ENCODE measurements at places on chromosomes 3 and 15.

DNA sequence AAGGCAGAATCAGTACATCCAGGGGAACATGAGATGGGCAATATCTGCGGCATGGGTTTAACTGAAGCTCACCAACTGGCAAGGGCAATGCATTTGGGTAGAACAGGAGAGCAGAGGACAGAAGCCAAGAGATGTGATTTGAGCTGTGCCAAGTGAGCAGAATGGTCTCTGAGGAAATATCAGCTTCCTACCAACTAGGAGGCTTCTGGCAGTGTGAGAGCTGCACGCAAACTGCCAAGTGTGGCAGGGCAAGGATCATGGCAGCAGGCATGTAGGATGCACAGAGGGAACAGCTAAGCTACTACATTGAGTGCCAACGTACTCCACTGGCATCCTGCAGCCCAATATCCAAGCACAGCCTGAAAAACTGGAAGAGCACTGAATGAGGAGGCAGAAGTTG, 1036.5 kb downstream of the TUSC7 start:
- no peak for DNase-seq

DNA sequence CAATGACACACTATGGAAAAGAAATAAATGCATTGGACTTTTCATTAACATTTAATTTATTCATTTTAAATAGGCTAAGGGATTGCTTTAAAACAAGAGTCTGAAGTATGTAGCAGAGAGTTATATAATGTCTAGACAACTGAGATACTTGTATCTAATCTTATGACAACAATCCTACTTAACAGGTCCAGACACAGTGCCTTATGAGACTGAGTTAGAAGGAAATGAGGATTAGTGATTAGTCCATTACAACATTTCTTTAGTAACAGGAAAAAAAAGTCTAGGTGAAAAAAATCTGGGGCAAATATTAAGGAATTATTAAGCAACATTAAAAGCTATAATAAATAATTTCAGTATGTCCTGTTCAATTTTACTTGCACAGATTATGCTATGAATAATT, 140.6 kb downstream of the MEIS2 start:
- DNase-seq, result no peak

DNA sequence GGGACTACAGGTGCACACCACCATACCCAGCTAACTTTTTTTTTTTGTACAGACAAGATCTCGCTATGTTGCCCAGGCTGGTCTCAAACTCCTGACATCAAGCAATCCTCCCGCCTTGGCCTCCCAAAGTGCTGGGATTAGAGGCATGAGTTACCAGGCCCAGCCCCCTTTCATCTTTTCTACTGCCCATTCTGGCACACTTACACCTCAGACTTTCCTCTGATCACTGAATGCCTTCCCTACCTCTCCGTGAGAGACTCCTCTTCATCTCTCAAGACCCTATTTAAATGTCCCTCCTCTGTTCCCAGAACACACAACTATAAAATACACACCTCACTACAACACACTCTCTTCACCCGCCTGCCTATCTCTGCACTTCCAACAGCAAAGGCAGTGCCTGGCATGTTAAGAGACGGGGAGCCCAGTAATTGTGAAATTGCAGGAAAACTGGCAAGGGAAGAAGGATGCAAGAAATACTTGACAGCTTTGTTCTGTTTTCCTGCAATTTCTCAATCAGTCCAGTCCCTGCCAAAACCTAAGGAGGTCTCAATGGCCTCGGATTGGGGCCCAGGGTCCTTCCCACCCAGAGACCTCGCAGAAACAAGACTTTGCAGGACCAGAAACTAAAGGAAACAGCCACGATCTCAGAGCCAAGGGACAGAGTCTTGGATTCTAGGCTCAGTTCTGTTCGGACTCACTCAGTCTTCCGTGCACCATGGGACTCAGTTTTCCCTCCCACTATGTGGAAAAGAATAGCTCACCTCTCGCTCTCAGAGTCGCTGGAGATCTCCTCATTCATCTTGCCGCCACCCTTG, 849 bp downstream of the RRP9 start:
- no peak for DNase-seq

DNA sequence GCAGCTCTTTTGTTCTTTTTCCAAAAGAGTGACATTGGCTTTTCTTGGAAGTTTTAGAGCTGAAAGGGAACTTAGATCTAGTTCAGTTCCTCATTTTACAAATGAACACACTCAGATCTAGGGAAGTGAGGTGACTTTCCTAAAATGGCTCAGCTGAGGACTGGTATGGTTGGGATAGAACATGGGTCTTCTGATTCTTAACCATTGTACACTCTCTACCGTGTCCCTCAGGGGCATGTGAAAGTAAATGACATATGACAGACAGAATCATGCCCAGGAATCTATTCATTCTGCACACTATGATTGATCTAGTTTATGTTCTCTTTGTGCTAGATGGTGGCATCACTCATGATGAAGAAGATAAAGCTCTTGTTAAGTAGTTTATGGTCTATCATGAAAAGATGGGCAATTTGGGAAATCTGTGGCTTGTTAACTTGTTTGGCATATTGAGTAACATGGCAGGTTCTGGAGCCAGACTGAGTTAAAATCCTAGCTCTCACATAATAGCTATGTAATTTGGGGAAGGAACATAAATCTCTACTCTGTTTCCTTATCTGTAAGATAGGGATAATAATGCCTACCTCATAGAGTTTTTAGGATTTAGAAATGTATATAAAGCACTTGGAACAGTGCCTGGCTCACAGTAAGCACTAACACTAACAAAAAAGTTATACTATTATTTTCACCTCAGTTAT, 30.9 kb downstream of the UBE2E1 start:
- DNase-seq, result no peak

- no peak for DNase-seq
These were observed 767.3 kb downstream of the GBE1 start for GRCh38 chr3:80994085-80994665.

DNA sequence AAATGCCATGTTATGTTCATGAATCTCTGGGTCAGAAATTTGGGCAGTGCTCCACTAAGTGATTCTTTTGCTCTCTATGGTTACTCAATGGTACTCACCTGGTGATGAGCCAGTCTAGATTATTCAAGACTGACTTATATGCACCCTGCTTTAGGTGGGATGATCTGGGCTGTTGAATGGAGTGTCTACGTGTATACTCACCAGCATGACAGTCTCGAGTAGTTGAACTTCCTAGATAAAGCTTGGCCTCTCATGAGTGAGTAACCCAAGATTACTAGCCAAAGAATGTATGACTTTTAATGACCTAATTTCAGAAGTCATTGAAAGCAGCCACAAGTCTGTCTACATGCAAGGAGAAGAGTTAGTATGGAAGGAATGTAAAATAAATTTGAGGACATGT, 77.5 kb upstream of the CADM2 start:
- DNase-seq, result no peak

DNA sequence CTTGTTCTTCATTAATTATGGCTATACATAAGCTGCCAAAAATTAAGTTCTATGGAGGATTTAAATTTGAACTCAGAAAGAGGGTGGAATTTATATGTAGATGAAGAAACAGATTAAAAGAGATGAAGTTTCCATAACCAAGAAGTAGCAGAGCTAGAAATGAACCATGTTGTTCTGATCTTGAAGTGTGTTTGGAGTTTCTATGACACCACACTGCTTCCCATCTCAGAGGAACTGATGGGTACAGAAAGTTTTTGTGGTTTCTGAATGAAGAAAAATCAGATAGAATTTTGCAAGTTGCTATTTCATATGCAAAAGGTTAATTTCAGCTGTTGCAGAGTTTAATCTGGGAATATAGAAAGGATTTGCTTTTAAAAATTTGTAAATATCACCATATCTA, 710.3 kb downstream of the PDCD6IP start:
- DNase-seq, result no peak

DNA sequence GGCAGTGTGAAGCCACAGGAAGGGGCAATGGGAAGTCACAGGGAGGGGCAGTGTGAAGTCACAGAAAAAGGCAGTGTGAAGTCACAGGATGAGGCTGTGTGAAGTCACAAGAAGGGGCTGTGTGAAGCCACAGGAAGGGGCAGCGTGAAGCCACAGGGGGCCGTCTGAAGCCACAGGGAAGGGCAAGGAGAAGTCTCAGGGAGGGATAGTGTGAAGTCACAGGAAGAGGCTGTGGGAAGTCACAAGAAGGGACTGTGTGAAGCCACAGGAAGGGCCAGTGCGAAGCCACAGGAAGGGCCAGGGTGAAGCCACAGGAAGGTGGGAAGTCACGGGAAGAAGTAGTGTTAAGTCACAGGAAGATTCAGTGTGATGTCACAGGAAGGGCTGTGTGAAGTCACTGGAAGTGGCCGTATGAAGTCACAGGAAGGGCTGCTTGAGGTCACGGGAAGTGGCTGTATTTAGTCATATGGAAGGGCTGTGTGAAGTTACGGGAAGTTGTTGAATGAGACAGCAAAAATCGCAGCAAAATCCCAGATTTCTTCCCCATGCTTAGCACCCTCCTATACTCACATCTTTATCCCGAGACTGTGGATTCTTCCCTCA, 38.6 kb downstream of the GASK1A start:
- no peak for DNase-seq

GRCh38 chr3:62659660-62660059, 215.6 kb downstream of the CADPS start:
- DNase-seq, result no peak

GRCh38 chr3:116809208-116809607, 99.6 kb downstream of the TUSC7 start:
- no peak for DNase-seq

DNA sequence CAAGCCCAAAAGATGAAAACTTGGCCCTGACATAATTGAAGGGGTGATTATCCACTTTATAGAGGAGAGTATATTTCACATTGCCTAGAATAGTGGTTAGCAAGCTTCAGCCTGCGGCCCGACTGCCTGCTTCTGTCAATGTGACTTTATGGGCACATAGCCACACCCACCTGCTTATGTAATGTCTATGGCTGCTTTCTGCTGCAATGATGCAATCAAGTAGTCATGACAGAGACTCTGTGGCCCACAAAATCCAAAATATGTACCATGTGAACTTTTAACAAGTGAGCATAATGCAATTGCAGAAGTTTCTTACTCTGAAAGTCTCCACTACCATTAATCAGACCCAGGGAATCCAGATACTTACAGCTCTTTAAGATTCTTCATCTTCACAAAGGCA, 103.1 kb downstream of the LRIG1 start:
- DNase-seq, result no peak

- DNase-seq, result peak; percentile 13
These were observed 227.1 kb upstream of the CGNL1 start for GRCh38 chr15:57149196-57149595.

GRCh38 chr3:87553058-87553457, 276.7 kb upstream of the POU1F1 start:
- no peak for DNase-seq

DNA sequence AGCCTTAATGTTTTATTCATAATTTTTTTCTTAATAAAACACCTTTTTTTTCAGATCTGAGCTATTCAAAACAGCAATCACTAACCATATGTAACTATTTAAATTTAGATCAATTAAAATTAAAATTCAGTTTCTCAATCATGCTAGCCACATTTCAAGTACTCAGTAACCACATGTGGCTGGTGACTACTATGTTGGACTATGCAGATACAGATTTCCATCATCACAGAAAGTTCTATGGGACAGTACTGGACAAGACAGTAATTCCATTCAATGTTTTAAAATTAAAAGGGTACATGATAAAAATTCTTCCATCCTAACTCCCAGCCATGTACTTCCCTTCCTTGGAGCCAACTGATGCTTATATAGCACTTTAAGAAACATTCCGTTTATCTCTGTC, 119.3 kb downstream of the GLDN start:
- DNase-seq, result no peak

- peak; percentile 86 for DNase-seq
These were observed 565.7 kb downstream of the PYDC2 start for GRCh38 chr3:192026661-192027060.

GRCh38 chr3:45975686-45976085, 19.9 kb downstream of the FYCO1 start:
- no peak for DNase-seq

GRCh38 chr15:64925335-64926330, 13.9 kb downstream of the ANKDD1A start:
- no peak for DNase-seq

DNA sequence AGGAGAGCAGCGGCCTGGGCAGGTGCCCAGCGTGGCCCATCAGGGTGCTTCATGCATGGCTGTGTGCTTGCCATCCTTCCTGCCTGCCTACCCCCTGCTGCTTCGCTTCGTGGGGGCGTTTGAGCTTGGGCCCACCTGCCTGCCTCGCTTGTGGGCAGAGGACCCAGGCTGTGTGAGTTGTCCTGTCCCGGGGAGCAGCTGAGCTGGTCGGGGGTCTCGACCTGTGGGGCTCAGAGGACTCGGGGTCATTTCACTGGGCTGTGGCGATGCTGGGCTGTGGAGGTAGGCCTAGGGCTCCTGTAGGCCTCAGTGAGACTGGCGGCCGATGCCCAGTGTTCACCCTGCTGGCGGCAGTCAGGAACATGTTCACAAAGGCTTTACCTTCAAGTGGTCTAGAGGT, 12.1 kb upstream of the STAB1 start:
- no peak for DNase-seq

DNA sequence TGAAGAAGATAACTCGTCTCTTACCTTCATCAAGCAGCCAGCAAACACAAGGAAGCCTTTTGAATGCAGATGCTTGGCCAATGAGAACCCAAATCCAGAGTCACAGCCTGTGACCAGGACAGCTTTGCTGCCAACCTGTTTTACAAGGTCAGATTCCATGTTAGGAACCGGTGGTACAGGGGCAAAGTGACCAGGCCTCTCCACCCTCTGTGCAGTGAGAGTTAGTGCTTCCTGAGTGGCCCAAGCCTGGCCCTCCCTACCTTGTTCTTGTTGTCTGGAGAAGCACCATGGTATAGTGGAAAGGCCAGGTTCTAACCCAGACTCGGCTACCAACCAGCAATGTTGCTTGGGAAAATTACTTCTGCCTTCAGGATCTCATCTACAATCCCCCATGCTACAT, 23.4 kb downstream of the BDH1 start:
- DNase-seq, result no peak

DNA sequence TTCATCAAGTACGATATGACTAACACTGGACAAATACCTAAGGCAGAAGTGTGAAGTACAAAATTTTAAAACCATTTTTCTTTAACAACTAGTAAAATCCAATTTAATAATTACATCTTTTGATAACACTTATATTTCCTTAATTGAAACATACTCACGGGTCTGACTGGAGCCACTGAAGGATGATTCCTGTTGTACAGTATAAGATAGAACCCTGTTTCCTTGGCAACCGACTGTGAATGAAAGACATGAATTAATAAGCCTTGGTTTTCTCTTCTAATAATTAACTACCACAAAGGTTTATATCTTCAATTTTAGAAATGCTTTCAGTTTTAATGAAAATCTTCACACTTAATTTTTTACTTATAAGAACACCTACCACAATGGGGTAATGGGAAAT, 19.4 kb downstream of the DHX36 start:
- peak; percentile 2 for DNase-seq

- DNase-seq, result no peak
These were observed 40.3 kb downstream of the CORO2B start for GRCh38 chr15:68618908-68619698.

Data from kidney glomerular epithelial cell (primary cell).